Thyroid gland (tissue), 4 donors: ENCODE measurements at places on chromosomes 3 and 15.

DNA sequence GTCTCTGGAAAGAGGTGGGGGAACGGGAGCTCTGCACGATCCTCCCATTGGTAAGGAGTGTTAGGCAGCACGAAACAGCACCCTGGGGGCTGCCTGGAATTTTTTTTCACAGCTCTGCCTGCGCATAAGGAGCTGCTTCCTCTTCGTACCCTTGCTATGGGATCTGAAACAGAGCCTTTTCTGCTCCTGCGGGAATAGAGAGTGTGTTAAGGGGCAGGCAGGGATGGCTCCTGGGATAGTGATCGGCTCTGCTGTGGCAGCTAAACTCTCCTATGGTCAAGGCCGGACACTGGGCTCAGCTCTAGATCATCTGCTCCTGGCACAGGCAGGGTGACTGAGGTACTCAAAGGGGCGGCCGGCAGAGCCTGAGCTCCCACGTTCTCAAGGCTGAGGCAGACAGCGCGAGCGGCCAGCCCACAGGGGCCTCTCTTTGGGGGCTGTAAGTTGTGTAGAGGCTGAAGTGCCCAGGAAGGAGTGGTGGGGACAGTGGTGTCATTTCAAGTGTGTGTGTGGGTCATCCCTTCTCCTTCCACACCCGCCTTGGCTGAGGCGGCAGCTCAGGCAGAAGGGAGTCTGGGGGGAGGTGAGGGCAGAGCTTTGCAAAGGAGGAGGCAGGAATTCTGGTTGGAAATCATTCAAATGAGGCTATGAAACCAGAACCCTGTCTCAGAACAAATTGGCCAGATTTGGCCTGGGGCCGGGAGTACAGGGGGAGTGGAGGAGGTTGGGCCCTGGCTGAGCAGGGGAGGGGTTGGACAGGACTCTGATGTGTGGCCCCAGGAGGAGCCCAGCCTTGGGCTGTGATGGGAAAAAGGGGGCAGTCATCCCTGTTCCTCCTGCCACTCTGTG lies 31.0 kb downstream of the EPHB3 start:
- DNase-seq: no peak

DNA sequence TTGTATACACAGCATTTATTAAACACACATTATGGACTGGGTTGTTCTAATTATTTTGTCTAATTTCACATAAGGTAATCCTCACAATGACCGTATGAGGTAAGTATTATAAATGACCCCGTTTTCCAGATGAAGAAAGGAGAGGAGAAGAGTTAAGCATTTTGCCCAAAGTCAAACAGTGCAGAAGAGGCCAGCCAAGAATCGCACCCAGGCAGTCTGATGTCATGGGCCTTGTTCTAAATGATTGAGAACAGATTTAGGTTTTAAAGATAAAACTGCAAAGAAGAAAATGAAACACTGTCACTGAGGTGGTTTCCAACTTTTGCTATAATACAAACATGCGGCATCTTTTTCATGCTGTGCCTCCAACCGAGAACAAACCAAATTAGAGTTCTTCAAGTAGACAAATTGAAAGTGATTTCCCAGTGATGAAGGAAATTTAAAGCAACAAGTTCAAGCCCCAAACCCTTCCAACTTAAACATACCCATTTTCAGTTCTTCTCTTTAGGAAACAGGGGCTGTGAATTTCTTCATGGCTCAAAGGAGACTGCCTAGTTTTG lies 155.3 kb downstream of the THRB start:
- no peak for DNase-seq

DNA sequence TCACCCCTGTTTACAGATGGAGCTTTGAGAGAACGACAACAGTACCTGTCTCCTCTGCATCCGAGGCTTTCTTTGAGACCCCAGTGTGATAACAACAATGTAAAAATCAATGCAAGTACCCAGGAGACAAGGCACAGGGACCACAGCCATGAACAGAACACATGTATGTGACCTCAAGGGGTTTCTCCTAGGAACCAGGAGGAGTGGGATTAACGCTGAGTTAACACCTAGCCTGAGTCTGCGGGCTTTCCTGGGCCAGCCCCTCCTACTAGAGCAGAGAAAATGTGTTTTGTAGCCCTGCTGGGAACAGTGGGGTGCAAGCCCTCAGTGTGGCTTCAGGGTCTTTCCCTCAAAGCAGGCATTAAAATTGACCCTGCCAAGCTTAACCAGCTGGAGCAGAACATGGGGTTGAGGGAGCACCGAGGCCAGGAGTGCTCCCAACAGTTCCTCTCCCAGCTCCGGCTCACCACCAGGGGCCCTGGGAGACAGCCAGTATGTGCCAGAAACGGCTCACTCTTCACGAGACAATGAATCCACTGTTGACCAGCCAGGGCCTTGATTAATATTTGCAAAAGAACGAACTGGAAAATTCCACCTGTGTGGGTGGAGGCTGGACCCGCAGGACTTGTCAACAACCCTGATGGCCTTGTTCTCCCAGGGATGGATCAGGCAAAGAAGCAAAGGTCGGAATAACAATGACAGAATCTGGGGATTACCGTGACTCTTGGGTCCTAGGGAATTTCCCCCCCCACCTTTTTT lies 3.6 kb downstream of the CHDH start:
- DNase-seq: peak; percentile 90

DNA sequence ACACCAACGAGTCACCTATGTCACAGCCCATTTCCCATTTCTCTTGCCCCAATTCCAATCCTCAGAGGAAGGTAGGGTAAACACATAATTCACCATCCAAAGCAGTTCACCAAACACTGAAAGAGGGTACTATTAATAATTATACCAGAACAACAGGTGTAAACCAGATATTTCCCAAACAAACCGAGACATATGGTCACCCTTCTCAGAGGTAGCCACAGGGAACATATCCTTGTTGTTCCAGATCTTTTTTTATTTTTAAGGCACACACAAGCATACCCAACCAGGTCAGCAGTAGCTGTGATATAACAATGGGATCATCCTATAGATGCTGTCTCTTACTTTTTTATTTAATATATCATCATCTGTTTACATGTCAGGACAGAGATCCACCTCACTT lies 24.7 kb downstream of the MAGI1 start:
- DNase-seq: no peak

DNA sequence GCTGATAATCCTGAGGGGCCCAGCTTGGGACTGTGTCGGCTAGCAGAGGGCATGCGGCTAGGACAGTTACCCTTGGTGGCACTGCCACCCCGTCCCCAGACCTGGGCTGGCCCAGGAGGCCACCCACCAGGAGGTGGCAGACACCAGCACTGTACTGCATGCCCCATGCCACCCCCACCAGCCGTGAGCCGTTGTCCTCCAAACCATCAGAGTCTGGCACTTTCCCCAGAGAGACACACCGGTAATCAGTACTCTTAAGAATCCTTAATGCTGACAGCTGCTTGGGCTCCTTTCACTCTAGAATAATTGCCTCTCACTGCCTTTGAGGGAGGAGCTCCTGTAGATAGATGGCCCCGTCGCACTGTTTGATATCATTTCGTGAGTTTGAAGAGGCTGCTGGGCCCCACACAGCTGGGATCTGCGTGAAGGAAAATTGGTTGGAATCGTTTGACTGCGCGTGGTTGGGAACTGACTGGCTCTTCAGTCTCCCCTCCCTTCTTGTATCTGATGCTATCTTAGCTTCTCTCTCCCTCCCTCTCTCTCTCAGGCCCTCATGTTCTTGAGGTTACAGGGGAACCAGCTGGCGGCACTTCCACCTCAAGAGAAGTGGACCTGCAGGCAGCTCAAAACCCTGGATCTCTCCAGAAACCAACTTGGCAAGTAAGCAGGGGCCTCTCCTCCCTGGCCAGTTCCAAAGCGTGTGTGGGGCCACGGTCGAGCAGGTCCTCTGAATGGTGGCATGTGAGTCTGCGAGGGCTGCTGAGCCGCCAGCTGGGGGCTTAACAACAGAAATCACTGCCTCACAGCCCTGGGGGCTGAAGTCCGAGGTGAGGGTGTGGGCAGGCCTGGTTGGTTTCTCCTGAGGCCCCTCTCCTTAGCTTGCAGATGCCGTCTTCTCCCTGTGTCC lies 94.9 kb downstream of the LRRK1 start:
- DNase-seq: peak; percentile 58

GRCh38 chr3:134314588-134315285 lies 59.5 kb downstream of the AMOTL2 start:
- no peak for DNase-seq

- no peak for DNase-seq
These were observed 18.2 kb downstream of the HEG1 start for GRCh38 chr3:125037498-125038150.

DNA sequence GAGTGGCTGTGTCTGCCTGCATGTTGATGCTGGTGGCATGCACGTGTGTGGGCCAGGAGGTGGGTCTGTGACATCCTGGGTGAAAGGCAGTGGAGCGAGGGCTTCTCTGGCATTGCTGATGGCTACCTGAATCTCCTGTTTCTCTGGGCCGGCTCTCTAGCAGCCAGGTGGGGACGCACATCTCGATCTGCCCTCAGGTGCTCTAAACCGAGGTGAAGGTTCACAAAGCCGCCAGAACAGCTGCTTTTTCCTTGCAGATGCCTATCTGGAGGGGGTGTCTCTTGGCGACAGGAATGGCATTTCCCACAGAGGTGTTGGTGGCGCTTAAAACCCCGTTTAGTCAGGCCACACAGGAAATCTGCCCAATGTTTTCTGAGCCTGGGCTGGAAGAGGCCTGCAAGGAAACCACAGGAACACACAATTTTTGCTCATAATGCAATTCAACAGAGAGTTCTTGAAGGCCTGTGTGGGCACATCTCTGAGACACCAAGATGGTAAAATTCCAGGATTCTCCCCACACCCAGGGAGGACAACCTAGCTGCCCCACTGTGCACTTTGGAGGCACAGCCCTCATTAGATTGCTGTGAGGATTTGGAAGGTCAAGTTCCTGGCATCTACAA lies 11.9 kb downstream of the TMEM158 start:
- no peak for DNase-seq

DNA sequence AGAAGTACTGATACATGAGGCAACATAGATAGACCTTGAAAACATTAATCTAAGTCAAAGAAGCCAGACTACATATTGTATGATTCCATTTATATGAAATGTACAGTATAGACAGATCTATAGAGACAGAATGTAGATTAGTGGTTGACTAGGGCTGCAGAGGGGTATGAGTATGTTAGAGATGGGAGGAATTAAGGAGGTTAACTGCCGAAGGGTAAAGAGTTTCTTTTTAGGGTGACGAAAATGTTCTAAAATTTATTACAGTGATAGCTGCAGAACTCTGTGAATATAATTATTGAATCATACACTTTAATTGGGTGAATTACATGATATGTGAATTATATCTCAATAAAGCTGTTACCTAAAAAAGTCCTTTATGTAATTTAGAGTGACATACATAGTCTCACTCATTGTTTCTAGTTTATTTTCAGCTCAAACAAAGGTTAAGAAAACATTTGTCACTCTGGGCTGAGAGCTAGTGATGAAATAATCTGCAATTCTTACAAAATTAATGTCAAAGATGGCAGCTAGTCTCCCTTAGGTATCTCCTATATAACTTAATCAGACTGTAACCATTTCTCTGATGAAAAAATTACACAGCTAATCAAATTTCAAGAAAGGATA lies 61.4 kb downstream of the DENND4A start:
- no peak for DNase-seq

DNA sequence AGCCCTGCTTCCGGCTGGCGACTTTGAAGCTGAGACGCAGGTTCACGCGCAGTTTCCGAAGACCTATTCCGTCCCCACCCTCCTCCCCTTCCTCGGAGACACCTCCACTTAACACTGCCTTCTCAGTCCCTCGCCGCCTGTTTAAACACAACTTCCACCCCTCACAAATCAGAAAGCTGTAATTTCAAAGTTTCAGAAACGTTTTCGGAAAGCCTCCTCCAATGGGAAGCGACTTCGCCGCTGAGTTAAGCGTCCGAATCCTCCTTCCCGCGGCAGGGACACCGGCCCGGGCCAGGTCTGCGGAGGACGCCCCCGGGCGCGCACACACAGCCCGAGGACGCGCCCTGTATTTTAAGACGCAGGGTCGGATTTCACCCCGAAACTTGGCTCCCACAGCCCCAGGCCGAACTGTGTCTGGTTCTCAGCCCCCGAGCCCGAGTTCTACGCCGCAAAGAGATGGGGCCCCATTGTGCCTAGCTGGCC lies 559 bp upstream of the LRRN1 start:
- peak; percentile 33 for DNase-seq

- DNase-seq: no peak
These were observed 87.8 kb upstream of the UBE2E2 start for GRCh38 chr3:23115171-23115877.

DNA sequence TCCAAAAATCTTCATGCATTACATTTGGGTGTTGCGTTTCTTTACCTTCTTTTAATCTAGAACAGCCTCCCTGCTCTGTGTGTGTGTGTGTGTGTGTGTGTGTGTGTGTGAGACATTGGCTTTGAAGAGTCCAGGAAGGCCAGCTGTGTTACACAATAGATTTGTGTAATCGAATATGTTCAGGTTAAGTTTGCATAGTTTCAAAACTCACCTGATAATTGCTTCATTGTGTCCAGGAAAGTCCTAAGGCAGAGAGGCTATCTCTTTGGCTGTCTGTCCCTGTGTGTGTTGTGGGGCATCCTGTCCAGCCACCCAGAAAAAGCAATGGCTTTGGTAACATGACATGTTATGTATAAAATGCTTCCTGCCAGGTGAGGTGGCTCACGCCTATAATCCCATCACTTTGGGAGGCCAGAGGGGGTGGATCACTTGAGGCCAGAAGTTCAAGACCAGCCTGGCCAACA lies 37.5 kb downstream of the ZNF710 start:
- DNase-seq: no peak

DNA sequence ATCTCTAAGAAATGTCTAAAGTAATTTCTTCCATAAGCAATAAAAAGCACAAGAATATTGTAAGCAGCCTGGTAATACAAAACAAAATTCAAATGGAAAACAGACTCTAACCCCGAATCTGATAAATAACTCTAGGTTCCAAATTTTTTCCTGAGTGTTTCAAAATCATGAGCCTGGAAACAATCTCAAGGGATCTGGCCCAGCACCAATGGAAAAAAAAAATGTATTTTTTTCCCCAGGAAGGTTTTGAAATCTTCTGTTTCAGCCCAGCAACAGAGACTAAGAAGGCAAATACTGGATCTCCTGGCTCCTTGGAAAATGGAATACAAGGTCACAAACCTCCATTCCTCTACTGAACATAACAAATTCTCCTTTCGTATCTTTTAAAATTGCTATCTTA lies 13.0 kb downstream of the TBC1D2B start:
- no peak for DNase-seq

GRCh38 chr3:132432639-132433038 lies 15.3 kb downstream of the DNAJC13 start:
- no peak for DNase-seq

- DNase-seq: peak; percentile 64
These were observed 122.7 kb downstream of the PGPEP1L start for GRCh38 chr15:98884894-98885293.
